ENCODE measurements at places on chromosomes 2 and 18.

GRCh38 chr2:96423291-96423690, 81.9 kb downstream of the NEURL3 start:
- no peak for DNase-seq

- no peak for DNase-seq
Measured at GRCh38 chr2:197710424-197711042, 5.4 kb downstream of the MARS2 start.

- DNase-seq = peak; percentile 8
Measured at GRCh38 chr2:120423167-120423943, 77.4 kb downstream of the INHBB start.

GRCh38 chr18:77093586-77093985, 39.0 kb downstream of the MBP start:
- no peak for DNase-seq

GRCh38 chr2:157486596-157487270, 42.8 kb upstream of the CYTIP start:
- DNase-seq = no peak

DNA sequence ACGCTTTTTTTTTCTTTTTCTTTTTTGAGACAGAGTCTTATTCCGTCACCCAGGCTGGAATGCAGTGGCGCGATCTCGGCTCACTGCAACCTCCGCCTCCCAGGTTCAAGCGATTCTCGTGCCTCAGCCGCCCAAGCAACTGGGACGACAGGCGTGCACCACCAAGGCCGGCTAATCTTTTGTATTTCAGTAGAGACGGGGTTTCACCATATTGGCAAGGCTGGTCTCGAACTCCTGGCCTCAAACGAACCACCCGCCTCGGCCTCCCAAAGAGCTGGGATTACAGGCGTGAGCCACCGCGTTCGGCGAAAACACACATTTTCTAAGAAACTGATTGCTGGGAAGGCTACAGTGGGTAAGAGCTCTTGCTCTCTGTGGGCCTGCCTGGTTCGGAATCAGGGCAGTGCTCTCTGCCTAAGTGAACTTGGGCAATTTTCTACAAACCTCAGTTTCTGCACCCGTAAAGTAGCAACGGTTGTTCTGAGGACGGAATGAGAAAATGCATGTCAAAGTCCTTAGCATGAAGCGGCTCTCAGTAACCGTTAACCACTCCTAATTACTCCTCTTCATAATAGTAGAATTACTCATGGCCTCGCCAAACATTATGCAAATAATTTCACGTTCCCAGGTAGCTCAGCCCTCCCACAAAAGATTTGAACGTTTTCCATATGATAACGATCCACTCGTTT, 1.0 kb upstream of the PMAIP1 start:
- DNase-seq = no peak

DNA sequence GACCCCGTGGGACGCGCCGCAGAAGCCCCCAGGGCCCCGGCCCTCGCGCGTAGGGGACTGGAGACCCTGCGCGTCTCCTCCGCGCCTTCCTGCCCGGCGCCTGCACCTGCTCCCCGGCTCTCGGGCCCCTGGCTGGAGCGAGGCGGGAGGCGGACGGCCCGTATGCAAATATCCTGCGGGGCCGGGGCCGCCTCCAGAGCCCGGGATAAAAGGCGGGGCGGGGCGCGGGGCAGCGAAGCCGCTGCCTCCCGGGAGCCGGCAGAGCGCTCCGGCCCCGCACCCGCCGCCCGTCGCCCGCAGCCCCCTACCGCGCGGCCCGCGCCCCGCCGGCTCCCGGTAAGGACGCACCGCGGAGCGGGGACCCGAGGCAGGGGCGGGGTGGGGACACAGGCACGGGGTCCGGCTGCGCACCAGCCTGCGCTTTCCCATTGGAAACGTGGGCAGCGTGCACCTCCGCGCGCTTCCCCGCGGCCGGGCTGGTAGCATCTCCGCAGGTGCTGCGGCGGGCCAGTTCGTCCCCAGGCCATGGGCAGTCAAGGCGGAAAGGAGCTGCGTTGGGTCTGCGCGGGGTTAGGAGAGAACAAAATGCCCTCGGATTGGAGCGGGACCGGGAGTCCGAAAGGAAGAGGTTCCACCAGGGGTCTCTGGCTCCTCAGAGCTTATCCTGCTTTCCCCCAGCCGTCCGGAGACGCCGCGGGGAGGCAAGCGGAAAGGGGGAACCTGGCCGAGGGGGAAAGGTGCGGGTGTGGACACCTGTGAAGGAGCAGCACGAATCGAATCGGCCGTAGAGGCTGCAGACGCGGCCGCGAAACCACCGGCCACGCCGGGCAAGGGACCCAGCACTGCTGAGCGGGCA, at the start of gene ATP6V1C2:
Gene ATP6V1C2 (plus strand): TSS at position 235 of the 856 bp plus-strand sequence. CDS start 1,220 bp downstream, outside the sequence.
- DNase-seq = no peak

DNA sequence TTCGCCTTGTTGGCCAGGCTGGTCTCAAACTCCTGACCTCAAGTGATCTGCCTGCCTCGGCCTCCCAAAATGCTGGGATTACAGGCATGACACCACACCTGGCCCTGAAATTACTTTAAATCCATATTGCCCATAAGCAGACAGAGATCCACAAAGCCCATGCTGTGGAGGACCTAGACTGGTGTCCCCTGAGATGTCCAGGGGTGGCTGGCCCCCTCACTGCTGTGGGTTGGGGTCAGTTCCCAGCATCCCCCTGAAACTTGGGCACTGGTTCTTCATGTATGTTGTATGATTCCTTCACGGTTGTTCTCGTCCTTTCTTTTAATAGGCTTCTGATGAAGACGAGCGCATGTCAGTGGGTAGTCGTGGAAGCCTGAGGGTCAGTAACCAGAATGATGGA, 78.1 kb upstream of the RBM44 start:
- no peak for DNase-seq

GRCh38 chr2:215358312-215358845, 46.5 kb downstream of the ATIC start:
- DNase-seq = no peak

- no peak for DNase-seq
Measured at GRCh38 chr2:227025510-227025909, 138.5 kb downstream of the COL4A4 start.

- no peak for DNase-seq
Measured at GRCh38 chr2:21165350-21165749, 41.6 kb downstream of the TDRD15 start.

DNA sequence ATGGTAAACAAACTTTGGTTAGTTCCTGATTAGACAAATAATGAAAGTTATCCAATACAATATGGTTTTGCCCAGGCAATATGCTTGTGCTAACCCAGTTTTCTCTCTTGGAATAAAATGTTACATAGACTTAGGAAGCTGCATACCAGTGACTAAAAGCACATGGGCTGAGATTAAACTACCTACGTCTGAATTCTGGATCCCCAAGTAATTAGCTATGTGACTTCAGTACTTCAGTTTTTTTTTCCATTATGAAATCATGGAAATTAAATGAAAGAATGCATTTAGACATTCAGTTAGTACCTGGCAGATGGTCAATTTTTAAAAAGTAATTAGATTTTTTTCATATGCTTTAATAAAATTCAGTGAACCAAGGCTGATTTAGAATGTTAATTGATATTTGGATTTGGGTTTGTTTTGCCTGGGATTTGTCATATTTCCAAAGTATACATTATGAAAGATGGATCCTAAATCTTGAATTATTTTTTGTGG, 213.9 kb downstream of the PTH2R start:
- DNase-seq = no peak

- no peak for DNase-seq
Measured at GRCh38 chr2:151670346-151670745, 63.9 kb downstream of the NEB start.

DNA sequence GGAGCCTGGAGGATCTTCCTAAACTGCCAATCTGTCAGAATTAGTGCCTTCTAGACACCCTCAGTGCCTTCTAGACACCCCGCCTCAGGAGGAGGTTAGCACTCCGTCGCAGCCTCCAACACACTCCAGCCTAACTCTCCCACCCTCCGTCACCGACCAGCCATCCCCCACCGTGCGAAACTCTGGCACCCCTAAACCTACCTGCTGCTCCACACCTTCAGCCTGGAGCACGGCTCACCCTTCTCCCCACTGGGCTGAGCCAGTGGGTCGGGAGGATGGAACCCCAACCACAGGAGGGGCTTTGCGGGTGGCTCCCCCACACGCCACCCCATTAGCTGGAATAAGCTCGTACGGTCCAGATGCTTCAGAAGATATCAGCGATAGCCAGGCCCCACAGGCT, 468.9 kb upstream of the HS6ST1 start:
- no peak for DNase-seq

- DNase-seq = no peak
Measured at GRCh38 chr2:68423966-68424650, 43.0 kb downstream of the FBXO48 start.

DNA sequence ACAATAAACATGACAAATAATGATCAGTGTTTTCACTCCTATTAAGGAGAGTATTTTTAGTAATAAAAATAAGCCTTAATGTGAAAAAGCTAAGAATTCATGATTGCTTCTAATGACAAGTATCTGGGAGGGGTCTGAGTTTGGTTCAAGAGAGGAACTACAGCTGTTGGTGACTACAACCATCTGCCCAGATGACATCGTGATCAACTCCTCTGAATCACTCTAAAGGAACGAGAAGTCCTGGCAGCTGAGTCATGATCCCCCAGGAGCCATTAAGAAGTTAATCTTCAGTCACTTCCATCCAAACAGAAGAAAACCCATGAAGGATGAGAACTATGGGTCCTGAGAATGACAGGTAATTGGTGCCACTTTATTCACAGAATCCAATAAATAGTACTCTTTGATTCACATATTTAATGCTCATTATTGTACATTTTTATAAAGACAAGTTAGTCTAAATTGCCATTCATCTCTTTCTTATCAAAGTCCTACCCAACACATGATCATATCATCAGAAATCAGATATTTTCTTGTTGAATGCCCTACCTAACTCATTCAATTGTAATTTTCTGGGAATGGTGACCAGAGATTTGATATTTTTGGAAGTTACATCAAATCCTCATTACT, 6.8 kb downstream of the TFPI start:
- no peak for DNase-seq

DNA sequence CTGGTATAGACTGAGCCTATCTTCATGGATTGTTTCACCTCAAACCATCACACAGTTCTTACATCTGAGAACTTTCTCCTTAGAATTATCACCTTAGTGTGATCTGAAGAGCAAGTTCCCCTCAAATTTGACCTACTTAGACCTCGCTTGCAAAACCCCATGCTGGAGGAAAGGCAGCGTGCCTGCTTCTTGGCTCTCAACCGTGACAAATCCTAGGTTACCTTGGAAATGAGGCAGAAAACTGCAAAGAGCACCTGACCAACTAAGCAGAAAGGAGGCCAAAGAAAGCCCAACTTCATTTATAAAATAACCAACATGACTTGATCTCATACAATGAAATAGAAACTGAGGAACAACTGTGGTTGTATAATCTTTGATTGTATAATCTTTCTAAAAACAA, 146.4 kb downstream of the RAB3GAP1 start:
- DNase-seq = no peak

DNA sequence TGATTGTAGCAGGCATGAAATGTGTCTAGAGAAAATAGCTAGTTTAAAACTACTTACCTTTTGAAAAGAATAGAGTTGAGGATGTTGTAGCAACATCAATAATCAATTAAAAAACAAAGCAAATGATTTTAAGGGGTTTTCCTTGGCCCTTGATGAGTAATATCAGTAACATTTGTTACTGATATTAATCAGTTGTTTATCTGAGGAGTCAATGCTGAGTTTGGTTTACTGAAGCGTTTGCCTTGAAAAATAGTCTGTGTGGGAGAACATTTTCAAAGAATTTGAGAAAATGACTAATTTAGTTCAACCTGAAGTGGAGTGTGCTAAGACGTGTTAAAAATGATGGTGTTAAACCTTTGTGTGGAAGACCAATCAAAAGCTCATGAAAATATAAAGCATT, 9.3 kb downstream of the PTH2R start:
- DNase-seq = no peak

DNA sequence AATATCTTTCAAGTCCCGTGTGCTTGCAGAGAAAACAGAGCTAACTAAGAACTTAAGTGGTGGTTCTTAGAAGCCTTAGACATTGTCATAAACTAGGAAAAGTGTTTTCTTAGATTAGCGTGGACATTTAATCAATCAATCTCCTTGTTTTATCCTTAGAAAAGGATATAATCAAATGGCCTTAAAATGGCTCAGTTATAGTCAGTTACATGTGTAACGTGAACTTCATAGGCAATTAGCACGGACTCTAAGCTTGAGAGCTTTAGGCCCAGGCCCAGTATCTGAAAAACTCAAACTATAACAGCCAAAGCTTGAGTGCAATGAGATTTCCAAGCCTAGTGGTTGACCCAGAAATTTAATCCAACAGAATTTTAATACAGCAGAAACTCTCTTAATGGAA, 43.5 kb upstream of the SP3 start:
- DNase-seq = no peak

DNA sequence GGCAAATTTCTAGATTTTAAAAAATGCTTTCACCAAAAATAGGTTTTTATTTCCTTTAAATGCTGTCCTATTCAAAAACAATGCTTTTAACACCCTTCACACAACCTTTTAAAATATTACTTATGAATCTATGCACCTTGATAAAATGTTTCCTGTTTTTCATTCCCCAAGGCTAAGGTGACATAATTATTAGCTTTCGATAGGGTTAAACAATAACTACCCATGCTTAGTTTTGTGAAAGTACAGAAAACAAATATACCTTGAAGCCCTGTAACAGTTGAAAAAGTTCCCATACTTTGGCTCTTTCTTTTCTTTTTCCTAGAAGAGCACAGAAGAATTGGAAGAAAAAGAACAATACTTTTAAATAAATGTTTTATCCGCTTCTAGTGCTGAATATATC, 54.9 kb upstream of the ITPRID2 start:
- no peak for DNase-seq

DNA sequence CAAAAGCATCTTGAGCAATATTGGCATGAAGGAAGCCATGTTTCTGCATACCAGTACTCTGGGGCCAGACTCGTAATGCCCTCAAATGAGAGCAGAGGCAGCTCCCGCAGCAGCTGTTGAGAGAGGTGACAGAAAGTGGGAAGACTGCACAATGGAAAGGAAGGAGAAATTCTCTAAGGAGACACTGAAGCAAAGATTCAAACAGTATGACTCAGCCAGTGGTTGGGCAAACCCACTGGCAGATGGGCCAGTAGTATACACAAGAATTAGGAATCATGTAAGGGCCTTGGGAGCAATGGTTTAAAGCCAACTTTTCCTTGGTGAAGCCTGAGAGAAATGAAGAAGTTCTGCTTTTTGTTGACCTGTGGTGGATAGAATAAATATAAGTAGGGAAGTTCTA, 2092.7 kb upstream of the PIK3C3 start:
- DNase-seq = no peak

DNA sequence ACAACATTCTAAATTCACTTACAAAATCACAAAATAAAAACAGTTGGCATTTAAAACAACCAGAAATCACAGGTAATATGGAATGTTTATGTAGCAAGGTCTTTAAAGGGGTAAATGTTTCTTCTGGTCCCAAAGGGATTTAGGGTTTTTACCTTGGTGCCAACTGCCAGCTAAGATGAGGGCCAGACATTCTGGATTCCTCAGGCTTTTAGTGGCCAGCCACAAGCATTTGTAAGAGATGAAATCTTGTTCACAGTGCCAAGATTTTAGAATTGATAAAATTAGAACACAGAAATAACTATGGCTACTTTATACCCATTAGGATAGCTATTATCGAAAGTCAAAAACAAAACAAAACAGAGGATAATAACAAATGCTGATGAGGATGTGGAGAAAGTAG, 60.4 kb upstream of the CDKL4 start:
- DNase-seq = no peak

GRCh38 chr2:141020346-141020745, 1110.5 kb downstream of the LRP1B start:
- no peak for DNase-seq

- DNase-seq = no peak
Measured at GRCh38 chr2:12804091-12804856, 87.5 kb downstream of the TRIB2 start.

All from NCI-H2029 treated with DMSO at 0.1 percent for 48 hours (cell line).